DMS 273 treated with DMSO at 0.1 percent for 48 hours (cell line): ENCODE measurements at places on chromosomes 7 and 10.
A peak's percentile ranks its signal among the peaks of the same experiment; 100 is the strongest.

DNA sequence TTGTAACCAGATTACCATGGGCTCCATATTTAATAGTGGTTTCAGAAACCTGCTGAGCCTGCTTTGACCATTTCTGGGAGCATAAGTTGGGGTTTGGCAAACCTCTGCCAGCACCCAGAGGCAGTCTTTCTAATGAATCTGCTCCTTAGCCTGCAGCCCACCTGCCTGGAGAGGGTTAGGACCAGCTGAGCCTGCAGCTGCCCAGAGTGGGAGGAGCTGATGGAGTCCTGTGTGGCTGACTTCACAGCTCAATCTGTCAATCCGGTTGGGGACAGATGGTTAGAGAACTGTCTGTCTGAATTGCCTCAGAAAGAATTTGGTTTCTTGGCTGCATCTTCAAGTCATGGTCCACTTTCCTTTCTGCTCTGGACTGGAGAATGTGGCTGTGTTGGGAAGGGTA is 444.6 kb downstream of the NRG3 start:
- peak; percentile 53 for DNase-seq

- peak; percentile 20 for DNase-seq
Measured at GRCh38 chr7:24764972-24765744, 7.9 kb upstream of the GSDME start.

DNA sequence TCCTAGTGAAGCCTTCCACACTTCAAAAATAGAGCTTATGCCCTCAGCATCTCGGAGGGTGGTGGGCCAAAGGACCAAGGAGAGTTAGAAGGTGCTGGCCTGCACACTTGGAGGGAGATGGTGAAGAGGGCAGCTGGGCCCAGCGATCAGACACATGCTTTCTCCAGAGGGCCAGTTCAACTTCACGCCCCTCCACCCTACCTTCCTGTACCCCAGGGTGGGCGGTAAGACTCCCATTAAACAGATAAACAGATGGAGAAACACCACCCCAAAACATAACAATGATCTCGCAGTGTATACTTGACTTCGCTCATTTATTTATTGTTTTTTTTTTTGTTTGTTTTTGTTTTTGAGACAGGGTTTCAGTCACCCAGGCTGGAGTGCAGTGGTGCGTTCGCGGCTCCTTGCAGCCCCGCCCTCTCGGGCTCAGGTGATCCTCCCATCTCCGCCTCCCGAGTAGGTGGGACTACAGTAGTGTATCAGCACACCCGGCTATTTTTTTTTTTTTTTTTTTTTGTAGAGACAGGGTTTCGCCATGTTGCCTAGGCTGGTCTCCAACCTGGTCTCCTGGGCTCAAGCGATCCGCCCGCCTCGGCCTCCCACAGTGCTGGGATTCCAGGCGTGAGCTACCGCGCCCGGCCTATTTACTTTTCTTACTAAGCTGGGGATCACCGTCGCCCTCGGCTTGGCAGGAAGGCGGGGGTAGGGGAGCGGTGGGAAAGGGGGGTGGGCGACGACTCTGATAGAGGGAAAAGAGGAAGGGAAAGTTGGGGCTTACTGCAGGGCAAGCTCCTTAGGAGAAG is 1.8 kb downstream of the C10orf95 start:
- DNase-seq: peak; percentile 7

DNA sequence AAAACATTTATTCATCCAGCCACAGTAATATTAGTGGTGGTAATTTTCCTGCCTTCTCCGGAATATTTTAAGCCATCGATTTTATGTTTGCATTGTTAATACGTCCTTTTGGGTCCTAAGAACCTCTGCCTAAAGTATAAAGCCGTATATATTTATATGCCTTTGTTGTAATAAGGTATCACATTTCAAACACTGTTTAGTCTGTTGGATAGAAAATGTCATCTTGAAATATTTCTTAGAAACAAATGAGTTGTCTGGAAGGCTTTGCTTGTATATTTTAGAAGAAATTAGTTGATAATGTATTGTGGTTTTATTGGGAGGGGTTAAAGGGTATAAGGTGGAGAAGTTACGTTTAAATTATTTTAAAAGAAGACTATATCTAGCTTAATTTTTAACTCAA is 11.1 kb downstream of the PRPF18 start:
- no peak for DNase-seq

DNA sequence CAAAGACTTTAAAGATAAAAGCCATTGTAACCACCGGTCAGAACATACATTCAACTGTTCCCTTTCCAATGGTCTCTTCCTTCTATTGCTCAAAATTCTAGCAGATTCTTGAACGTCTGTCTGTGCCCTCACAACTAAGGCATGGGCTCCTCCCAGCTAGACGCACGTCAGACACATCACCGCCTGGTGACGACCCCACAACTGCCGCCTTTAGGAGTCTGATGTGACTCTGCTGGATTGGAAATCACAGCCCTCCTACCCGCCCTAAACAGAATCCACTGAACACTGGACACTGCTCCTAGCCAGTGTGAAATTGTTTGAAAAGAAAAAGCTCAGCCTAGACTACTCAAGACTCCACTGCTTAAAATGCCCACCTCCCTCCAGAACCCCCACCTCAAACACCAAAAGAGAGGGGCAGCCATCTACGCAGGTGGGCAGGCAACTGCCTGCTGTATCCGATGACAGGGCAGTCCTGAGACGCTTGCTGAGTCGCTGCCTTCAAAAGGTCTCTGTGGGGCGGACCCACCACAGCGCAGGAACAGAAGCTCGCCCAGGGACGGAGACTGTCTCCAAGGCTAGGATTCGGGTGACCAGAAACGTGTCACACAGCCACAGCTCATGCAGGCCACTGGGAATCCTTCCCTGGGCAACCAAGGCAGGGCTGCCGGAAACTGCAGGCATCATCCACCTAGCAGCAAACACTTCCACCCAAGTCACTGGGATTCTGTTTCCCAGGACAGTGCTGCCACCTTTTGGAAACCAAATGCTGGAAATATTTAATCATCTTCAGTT is 34.7 kb downstream of the GSDME start:
- DNase-seq: no peak
